ENCODE measurements at places on chromosomes 11 and 22. TPM values are rescaled to one million over a fixed set of nuclear protein-coding genes. Genes with fewer than 3 reads are reported as not detected.

CCDC157 gene
- polyA plus RNA-seq = 7.6 TPM

SHANK2 gene
- 27.2 TPM for polyA plus RNA-seq

OR52A1 gene
- 0.03 TPM for polyA plus RNA-seq

DNA sequence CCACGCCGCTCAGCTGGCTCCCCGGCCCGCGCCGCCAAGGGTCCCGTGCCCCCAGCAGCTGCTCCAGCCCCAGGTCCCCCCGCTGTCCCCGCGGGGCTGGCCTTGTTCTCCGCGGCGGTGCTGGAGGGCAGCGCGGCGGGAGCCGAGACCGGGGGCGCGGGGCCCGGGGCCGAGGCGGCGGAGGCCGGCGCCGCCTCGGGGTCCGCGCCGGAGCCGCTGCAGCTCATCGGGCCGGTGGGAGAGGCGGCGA is 128 bp downstream of the TAF10 start:
- DNase-seq = no peak

GRCh38 chr11:133181066-133181465 is 351.2 kb downstream of the OPCML start:
- no peak for DNase-seq

DNA sequence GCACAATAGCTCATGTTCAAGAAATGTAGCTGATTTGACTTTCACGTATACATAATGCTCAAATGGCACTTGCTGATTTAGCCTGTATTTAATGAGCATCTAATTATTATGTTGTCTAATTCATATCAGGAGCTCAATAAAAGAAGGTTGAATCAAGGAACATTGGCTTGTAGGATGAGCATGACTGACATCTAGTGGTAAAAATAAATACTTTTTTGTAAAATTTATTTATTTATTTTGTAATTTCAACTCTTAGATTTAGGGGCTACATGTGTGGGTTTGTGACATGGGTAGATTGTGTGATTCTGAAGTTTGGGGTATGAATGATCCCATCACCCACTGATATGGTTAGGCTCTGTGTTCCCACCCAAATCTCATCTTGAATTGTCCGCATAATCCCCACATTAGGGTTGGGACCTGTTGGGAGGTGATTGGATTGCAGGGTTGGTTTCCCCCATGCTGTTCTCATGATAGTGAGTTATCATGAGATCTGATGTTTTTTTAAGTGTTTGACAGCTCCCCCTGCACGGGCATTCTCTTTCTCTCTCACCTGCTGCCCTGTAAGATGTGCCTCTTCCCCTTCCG is 1.7 kb upstream of the OR52E5 start:
- DNase-seq = no peak

Measured in right renal pelvis (tissue), 4 donors.